ENCODE measurements at places on chromosomes 3 and 15.

GRCh38 chr3:9500108-9501050 lies 53.2 kb downstream of the LHFPL4 start:
- DNase-seq: peak; percentile 55

GRCh38 chr3:141921316-141921715 lies 44.9 kb downstream of the ATP1B3 start:
- no peak for DNase-seq

DNA sequence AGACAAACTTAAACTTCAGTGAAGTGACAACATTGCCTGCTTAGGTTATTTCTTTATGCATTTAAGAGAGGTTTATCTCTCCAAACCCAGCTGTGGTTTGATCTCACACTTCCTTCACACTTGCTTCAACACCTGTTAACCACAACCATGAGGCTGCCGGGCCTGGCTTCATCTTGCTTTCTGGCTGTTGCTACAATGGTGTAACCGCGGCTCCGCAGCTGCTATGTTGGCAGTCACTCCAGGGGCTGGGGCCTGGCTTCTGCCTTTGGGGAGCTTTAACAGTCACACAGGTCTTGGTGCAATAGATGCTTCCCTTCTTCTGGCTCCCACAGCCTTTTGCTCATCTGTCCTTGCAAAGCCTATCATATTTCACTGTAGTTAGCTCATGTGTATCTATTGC lies 72.9 kb upstream of the MNS1 start:
- peak; percentile 58 for DNase-seq

DNA sequence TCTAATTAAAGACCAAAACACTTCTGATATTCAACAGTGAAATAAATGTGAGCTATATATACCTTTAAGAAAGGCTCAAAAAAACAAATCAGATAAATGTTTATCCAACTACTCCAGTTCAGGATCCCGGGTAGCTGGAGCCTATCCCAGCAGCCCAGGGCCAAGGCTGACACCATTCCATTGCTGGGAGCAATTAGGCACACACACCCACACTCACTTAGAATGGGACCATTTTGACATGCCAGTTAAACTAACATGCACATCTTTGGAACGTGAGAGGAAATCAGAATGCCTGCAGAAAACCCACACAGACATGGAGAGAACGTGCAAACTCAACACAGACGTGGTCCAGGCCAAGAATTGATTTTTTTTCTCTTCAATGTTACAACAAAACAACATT lies 30.0 kb upstream of the PLSCR4 start:
- no peak for DNase-seq

DNA sequence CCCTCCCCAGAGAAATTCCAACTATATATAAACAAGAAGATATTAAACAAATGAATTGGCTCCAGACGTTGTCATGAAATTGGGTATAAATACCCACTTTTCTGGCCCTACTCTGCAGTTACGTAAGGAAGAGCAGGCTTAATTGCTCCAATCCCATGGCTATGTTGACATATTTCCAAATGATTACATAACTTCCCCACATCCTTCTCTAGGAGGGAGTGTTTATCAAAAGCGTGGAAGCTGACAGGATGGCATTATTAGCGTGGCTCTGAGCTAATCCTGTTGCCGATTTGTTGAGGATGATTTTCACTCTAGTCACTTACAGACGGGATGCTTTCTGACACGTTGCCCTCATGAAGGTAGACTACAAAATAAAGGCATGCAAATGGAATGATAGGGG lies 347.5 kb upstream of the TMCO5A start:
- DNase-seq: no peak

DNA sequence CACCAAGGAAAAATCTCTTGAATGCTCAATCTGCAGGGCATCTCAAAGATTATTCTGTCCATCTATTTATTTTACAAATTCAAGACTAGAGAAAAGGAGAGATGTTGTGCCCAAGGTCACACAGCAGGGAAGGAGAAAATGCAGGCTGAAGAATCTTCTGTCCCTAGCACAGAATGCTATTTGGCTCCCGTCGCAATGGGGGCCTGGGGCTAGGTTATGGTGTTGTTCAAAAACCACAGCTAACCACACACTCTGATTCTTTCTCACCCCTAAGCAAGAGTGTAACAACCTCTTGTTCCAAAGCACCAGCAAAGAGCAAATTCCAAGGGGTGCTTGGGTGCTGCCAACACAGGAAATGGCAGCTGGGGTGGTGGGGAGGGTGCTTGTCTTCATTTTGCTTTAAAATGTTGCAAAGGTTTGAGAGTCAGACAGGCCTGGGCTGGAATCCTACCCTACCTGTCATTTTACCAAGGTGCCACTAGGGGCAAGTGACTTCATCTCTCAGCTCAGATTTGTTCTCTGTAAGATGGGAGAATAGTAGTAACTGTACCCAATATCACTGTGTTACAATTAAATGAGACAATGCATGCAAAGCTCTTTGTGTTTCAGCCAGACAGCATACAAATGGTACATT lies 112.5 kb downstream of the ADAMTS9 start:
- DNase-seq: no peak

Data from right forelimb (tissue), 1 donor.